Stimulated activated CD8-positive, alpha-beta memory T cell treated with anti-CD3 and anti-CD28 coated beads, Interleukin-2, amount 100 ng/mL, for 1 hour (primary cell): ENCODE measurements at places on chromosomes 2 and 18.

- DNase-seq, result no peak
These were observed 316.8 kb upstream of the KCNH7 start for GRCh38 chr2:163155279-163155883.

DNA sequence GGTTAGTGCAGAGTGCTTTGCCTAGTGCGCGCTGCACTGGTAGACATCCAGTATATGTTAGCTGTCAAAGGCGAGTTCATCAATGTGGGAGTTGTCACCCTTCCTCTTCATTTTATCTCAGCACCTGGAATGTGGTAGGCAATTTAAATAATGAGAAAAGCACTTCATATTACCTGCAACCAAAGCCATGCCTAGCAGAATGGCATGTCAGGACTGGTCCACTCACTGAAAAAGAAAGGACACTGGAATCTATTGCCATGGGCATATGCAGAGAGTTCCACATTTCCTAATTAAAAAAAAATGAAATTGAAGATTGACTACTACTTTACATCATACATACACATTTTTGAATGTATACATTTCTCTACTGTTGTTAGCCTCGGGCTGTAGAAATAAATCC is 139.6 kb downstream of the PAX3 start:
- DNase-seq, result no peak

GRCh38 chr2:96928277-96928781 is 58.1 kb downstream of the FAM178B start:
- DNase-seq, result no peak

GRCh38 chr18:24825397-24825796 is 365.0 kb downstream of the HRH4 start:
- no peak for DNase-seq

- DNase-seq, result no peak
These were observed 50.4 kb upstream of the CTDP1 start for GRCh38 chr18:79629249-79629558.

- no peak for DNase-seq
These were observed 24.2 kb downstream of the ICOS start for GRCh38 chr2:203960811-203961210.

DNA sequence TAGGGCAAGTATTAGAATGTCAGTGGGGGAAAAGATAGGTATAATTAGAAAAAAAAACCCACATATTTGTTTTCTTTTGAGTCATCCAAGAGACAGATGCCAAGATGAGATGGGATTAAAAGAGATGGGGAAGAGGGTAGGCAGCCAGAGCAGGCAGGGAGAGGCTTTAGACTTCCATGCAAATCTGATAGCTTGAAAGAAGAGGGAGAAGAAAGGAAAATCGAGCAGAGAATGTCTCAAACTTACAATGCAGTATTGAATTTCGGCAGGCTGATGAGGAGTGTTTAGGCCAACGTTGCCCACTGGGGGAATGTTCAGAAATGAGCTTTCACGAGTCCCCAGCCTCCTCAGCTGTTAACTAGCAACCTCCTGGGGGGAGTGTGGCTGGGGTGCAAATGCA is 91.3 kb downstream of the SPATS2L start:
- no peak for DNase-seq

DNA sequence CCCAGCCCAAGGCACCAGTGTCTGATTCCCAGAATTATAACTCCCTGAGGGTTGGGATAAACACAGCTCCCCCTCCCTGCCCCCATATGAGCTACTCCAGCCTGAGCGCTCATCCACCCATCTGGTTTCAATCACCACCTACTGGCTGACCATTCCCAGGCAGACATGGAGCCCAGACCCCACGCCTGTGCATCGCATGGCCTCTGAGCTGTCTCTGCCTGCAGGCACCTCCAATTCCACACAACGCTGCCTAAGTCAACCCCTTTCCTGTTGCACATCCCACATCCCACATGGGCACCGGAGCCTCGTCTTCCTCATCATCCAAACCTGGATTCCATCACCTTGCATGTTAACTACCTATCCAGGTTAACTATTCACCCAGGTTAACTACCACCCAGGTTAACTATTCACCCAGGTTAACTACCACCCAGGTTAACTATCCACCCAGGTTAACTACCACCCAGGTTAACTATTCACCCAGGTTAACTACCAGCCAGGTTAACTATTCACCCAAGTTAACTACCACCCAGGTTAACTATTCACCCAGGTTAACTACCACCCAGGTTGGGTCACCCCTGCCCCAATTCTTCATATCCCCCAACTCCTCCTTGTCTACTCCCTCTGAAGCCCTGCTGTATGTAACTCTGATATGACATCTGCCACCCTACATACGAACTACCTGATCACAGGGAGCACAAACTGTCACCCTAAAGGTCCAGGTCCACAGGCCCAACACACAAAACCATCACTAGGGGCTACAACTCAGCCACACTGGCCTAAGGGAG is 47.8 kb downstream of the TEX51 start:
- DNase-seq, result no peak

DNA sequence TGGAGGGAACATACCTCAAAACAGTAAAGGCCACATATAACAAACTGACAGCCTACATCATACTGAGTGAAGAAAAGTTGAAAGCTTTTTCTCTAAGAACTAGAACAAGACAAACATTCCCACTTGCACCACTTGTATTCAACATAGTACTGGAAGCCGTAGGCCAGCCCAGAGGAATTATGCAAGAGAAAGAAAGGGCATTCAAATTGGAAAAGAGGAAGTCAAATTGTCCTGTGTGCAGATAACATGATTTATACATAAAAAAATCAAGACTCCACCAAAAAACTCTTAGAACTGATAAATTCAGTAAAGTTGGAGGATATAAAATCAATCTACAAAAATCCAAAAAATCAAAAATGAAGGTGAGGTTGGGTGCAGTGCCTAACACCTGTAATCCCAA is 8.0 kb upstream of the KDM3A start:
- no peak for DNase-seq

- no peak for DNase-seq
These were observed 194.6 kb downstream of the CYRIA start for GRCh38 chr2:16470936-16471490.

DNA sequence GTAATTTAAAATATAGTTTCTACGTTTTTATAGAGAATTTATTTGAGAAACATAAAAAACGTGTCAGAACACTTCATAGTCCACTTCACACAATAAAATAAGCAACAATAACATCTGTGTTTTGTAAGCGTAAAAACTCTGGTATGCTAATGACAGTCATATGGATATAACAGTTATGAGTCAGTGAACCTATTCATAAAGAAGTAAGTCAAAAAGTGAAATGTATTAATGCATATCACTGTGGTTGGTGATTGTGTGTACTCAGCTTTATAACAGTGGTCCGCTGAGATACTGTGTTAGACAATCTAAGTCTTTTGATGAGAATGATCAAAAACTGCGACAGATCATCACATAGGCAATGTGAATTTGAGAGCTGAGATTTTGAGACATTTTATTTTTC is 153.2 kb downstream of the WDR7 start:
- DNase-seq, result no peak

DNA sequence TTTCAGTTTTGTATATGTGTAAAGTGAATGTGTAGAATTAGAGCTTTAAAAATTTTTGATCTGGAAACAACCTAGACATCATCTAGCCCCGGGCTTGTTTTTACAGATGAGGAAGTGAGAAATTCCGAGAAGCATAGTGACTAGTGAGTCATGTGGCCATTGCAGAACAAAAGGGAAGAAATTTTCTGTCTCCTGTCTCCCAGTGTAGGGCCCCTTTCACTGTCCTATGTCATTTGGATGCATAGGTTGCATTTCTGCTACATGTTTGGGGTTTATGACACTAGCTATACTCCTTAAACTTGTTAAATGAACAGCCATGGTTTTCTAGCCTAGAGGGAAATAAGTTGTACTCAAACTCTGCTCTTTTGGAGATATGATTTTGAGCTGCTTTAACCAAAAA is 84.6 kb downstream of the PLCL1 start:
- DNase-seq, result no peak

GRCh38 chr2:237120916-237121315 is 35.2 kb downstream of the COPS8 start:
- DNase-seq, result no peak

DNA sequence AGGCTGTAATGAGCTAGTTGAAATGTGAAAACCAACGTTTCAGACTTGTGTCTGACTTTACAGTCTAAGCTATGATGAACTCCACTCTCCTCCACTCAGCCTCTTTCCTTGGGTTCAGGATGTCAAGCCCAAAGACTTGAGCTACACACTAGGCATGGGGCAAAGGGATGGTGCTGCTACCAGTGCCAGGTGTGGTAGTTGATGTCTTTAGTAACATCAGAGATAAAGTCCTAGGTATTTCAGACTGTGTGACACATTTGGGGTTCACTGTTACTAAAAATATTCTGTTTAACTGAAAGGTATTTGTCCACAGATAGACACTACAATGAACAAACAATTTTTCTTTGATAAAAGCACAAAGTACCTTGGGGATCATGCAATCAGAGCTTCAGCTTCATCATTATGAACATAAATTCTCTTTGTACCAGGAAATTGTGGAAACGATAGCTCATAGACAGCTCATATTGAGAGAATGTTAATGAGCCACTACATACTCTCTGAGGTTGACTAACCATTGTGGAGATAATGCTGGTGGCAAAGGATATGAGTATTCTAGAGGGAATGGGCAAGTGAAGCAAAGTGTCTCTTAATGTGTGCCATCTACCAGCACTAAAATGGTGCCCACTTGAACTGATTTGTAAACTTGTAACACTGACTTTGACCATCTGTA is 253.7 kb upstream of the THUMPD2 start:
- no peak for DNase-seq

GRCh38 chr2:11080253-11081115 is 74.8 kb upstream of the SLC66A3 start:
- DNase-seq, result no peak

- DNase-seq, result no peak
These were observed 787 bp upstream of the ADGRF3 start for GRCh38 chr2:26347286-26347865.
